ENCODE measurements at places on chromosomes 3 and 15.

- DNase-seq = no peak
Observed at GRCh38 chr3:120033596-120033995, 60.7 kb downstream of the GSK3B start.

DNA sequence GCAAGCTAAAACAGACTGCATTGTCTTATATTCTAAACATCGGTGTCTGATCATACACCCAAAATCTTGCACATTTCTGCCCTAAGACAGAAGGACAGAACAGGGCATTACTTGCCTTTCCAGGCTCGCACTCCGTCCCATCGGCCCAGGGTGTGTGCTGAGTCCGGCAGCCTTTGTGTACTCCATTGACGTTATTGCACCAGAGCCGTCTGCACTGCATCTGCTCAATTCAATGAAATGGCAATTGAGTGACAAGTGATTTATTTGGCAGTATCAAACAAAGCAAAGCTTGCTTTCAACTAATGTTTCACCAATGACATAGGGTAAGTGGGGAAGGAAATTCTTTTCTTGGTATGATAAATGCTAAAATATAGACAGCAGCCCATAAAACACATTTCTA, 40.0 kb downstream of the ADAMTS9 start:
- DNase-seq = no peak

DNA sequence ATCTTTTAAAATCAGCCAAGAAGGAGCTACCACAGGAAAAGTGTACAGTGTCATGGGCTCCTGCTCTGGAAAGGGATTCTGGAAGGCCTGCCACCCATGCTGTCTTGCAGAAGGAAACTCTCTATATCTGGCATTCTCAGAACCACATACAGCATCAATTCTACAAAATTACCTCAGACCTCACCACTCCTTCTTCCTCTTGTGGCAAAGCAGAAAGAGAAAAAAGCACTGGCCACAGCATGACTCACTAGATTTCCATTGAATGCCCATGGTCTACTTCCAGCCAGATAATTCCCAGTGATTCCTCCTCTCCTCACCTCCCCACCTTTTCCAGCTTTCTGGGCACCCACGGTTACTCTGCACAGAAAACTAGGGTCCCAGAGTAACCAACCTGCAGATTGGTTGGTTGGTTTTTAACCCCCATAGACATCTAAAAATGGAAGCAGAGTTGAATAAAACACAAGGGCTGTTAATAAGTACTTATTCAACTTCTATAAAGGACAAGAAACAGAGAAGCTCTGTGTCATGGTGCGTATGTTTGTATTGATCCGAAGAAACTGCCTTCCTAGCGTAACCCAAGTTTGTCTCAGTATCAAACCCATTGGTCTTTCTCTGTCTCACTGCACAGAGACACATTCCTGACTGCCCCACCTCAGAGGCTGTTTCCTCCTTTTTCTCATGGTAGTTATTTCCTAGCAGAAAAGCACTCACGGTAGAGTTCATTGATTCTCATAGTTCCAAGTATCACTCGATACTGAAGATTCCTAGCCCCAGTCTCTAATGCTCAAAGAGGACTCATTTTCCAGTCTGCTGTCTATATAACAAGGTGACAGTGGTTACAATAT, 67.7 kb downstream of the LDHAL6B start:
- DNase-seq = no peak

GRCh38 chr15:76200083-76200465, 111.2 kb downstream of the ETFA start:
- DNase-seq = no peak

DNA sequence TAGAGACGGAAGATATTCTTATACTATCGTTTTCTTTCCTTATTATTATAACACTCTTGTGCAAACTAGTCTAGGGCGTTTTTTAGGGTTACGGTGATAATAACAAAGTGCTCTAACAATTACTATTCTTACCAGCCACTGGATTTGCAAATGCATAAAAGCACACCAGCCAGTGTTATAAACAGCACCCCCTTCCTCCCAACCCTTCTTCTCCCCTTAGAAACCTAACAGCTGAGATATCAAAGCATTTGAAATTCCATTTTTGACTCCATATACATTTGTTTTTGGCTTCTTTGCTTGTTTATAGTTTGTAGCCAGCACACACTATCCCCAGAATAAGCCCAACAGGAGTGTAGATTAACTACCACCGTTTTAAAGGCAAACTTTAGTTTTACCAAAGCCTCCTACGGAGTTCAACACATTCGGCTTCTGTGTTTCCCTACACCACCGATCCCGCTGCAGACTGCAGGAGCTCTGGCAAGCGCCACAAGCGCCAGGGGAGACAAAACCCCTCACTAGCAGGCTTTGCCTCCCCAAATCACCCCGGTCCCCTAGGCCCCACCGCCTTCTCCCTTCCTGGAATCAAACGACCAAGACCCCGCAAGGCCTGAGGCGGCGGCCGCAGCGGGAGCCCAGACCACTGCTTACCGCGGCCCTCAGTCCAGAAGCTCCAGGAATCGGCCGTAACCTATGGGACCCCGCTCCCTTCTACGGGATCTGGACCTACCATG, 461 bp downstream of the COPB2 start:
- DNase-seq = no peak

GRCh38 chr3:127212711-127213110, 19.8 kb downstream of the PRR23E start:
- DNase-seq = no peak

DNA sequence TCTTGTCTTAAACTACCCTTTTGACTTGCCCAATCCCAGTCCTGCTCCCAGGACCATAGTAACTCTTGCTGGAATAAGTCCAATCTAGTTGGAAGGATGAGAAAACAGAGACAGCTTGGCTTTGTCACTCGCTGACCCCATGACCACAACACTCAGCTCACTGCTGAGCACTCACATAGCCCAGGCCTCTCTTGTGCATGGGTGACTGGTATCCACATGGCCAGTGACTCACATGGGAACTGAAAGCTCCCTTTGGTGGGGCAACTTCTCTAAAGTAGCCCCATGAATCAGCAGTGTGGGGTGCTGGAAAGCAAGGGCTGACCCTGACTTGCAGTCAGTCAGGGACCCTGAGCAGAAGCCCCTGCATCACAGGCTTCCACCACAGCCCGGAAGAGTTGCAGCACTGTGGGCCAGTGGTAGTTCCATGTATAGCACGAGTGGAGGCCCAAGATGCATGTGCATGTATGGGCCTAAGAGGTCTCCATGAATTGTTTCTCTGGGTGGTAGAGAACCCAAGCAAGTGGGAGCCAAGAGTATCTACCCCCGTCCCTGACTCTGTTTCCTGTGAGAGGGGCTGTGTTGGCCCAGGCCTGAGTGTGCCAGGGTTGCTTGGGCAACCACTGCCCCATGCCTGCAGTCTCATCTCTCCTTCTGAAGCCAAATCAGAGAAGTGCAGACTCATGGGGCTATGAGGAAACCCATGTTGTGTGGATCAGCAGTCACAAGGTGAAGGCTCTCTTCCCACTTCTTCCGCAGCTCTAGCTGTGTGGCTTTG, 62.1 kb upstream of the XCR1 start:
- DNase-seq = no peak

- DNase-seq = no peak
Observed at GRCh38 chr15:23628612-23629233, 18.9 kb downstream of the MAGEL2 start.

DNA sequence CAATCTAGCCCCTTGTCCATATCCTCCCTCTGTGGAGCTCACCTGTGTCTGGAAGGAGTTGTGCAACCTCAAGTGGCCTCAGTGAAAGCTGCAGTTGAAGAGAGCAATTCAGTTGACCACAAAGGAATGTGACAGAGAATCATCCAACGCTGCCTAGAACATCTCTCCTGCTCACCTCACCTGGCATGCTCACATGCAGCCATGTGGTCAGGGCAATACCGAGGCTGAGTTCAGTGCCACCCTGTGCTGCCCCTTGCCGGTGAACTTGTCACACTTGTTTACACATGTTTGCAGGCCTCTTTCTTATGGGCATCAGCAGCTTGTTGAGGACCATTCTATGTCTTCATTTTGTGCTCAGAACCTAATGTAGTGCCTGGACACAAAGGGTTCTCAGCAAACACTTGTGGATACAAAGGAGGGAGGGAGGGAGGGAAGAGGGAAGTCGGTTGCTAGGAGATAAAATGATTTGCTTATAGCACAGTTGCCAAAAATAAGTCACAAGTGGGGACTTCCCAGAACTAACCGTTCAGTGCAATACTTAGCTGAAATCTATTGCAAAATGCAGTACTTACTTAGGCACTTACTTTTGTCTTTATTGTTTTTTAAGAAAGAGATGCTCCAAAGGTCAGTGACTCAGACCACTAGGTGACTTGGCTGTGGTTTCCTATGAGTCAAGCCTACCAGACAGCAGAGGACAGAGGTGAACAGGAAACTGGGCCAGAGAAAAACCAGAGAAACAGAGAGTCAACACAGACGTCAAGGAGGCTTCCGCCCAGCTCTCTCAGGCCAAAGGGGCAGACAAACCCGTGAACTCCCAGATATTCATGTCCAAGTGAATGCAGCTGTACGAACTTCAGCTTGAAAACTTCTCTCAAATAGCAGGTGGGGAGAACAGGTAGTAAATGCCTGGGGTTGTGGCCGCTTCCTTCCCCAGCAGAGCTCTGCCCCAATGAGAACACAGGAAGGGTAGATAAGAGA, 227.8 kb upstream of the CTNNB1 start:
- DNase-seq = no peak

- no peak for DNase-seq
Observed at GRCh38 chr3:194323785-194324735, 27.1 kb downstream of the CPN2 start.

DNA sequence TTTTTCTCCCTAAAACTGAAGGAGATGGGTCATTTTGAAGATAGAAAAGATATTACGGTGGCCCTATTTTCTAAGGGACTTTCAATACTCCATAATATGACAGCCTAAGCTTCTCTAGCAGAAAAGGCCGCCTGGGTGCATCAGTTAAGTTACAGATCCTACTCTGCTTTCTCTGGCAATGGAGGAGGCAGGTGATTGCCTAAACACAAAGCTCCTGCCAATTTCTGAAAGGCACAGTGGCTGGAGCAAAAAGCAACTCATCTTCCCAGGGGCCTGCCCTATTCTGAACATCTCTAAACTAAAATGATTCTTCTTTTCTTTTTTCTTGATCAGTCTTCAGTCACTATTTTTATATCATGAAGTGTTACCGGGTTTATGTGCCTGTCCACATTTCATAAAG, 276.7 kb downstream of the CNTN4 start:
- DNase-seq = no peak

GRCh38 chr3:36786921-36787890, 22.9 kb upstream of the DCLK3 start:
- DNase-seq = no peak
